ENCODE measurements at places on chromosomes 12 and 14.

- no peak for DNase-seq
Measured at GRCh38 chr12:20376984-20377383, 8.6 kb downstream of the PDE3A start.

- DNase-seq: no peak
Measured at GRCh38 chr14:99419905-99420304, 60.8 kb downstream of the SETD3 start.

DNA sequence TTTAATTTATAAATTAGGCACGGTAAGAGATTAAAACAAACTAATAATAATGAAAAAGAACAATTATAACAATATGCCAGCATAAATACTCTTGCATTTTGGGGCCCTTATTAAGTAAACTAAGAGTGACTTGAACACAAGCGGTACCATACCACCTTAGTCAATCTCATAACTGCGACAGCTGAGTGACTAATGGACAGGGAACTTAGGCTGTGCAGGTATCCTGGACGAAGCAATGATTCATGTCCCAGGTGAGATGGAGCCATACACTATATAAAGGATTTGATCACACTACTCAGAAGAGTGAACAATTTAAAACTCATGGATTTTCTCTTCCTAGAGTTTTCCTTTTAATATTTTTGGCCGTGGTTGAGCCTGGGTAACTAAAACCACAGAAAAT is 4.3 kb downstream of the KLRC4 start:
- no peak for DNase-seq

- DNase-seq: no peak
Measured at GRCh38 chr12:123059500-123059899, 79.0 kb downstream of the ARL6IP4 start.

- DNase-seq: no peak
Measured at GRCh38 chr14:50334211-50334610, 22.1 kb downstream of the DMAC2L start.

DNA sequence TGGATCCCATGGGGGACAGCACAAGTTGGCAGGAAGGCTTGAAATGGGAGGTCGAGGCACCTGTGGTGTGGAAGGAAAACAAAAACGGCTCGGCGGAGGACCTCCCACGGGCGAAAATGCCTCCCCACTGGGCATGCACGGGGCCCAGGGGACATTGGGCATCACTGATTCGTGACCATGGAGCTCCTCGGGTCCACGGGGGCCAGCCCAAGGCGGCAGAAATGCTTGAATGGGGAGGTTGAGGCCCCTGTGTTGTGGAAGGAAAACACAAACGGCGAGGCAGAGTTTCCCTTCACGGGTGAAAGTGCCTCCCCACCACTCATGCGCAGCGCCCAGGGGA is 376.0 kb downstream of the ALG10 start:
- no peak for DNase-seq

- no peak for DNase-seq
Measured at GRCh38 chr12:109139791-109140190, 23.4 kb downstream of the ACACB start.

GRCh38 chr14:38279572-38279971 is 23.7 kb upstream of the CLEC14A start:
- DNase-seq: peak; percentile 90

GRCh38 chr12:53068811-53069585 is 10.2 kb downstream of the SPRYD3 start:
- DNase-seq: no peak

DNA sequence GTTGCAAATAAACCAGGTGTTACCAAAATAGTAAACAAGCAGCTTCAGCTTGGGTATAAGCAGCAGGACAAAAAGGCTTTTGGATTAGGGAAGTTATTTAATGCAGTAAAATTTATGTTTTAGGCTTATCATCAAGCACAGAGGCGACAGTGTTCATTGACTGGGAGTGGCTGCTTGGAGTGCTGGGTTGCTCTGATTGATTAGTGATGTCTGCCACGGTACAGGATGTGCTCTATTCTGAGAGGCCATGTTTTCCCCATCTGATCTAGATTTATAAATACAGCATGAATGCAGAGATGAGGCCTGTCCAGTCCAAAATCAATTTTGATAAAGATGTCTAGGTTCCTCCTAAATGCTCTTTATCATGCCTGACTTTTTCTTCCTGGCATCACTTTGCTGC is 83.5 kb downstream of the MAP1LC3B2 start:
- no peak for DNase-seq

DNA sequence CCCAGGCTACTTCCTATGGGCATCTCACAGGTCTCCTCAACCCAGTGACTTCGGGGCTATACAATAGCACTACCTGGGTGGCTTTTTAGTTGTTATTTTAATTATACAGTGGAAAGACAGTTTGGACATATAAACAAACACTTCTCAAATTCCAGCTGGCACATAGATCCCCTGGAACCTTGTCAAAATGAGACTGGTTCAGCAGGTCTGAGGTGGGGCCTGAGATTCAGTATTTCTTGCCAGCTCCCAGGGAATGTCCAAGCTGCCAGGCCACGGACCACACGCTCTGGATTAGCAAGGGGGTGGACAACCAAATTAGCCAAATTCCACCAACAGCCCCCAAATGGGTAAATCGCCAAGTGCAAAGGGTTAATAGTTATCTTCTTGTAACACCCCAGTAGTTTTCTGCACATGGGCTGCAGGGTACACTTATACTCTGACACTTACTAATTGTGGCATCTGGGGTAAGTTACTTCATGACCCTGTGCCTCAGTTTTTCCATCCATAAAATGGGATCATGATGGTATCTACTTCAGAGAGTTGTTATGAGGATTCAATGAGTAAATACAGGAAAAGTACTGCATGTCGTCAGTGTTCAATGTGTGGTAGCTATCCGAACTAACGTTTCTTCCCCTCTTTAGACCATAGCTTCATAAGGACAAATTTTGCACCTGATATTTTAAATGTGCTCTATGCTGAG is 789.4 kb upstream of the TBX3 start:
- no peak for DNase-seq

GRCh38 chr14:105026802-105027563 is 6.1 kb upstream of the CDCA4 start:
- no peak for DNase-seq

DNA sequence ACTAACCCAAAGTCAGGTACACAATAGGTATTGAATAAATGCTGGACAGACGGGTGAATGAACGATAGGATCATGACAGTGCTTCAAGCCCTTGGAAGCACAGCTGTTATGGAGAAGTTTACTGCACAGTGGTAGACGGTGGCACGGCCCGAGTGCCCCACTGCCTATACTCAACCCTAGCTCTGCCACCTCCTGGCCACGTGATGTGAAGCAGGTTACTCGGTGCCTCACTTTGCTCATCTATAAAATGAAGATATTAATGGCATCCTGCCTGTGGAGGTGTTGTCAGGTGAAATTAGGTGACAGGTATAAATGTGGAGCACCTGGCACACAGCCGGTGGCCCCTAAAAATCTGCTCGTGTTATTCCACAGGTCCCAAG is 5.8 kb downstream of the ASB2 start:
- no peak for DNase-seq
